ENCODE measurements at places on chromosomes 11 and 22.
A peak's percentile ranks its signal among the peaks of the same experiment; 100 is the strongest.

DNA sequence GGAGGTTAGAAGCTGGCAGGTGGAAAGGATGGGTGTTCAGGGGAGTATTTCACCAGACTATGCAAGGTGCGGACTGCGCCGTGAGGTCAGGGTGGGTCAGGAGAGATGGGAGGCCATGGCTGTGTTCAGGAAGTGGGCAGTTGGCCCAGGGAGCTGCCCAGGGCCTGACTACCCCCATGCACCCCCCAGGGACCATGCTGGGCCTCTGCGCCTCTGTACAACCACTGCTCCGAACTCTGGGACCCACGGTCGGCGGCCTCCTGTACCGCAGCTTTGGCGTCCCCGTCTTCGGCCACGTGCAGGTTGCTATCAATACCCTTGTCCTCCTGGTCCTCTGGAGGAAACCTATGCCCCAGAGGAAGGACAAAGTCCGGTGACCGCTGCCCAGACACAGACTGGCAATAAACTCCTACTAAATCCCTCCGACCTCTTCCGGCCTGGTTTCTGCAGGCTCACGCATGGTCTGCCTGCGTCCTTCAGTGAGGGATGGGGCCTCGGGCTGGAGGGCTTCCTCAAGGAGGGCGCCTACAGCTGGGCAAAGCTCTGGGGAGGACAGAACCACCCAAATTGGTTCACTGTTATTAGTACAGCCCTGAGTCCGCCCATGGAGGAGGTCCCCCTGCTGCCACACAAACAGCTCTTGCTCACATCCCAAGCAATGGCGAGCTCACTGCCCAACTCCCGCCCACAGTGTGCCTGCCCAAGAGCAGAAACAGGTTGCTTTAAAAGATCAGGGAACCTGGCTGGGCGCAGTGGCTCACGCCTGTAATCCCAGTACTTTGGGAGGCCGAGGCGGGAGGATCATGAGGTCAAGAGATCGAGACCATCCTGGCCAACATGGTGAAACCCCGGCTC lies 4.2 kb downstream of the PHLDA2 start:
- DNase-seq: no peak

GRCh38 chr11:98531576-98531975 lies 489.2 kb upstream of the CNTN5 start:
- no peak for DNase-seq

DNA sequence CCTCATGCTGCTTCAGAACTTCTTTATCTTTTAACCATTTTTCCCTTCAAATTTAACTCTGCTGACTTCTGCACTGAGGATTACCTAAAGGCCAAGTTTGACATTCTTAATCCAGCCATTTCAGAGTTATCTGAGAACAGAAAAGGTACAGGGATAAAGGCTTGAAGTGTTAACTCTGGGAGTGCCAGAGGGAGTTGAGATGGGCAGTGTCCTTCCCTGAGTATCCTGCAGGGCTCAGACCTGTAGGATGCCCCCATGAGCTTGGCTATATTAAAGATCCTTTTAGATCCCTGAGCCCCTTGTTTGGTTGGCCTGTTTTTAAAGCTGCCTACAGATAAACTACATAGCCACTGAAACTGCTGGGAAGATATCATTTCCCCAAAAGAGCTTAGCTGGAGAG lies 268.4 kb upstream of the KIRREL3 start:
- no peak for DNase-seq

- peak; percentile 86 for DNase-seq
Observed at GRCh38 chr22:37166675-37167066, 17.0 kb upstream of the IL2RB start.

DNA sequence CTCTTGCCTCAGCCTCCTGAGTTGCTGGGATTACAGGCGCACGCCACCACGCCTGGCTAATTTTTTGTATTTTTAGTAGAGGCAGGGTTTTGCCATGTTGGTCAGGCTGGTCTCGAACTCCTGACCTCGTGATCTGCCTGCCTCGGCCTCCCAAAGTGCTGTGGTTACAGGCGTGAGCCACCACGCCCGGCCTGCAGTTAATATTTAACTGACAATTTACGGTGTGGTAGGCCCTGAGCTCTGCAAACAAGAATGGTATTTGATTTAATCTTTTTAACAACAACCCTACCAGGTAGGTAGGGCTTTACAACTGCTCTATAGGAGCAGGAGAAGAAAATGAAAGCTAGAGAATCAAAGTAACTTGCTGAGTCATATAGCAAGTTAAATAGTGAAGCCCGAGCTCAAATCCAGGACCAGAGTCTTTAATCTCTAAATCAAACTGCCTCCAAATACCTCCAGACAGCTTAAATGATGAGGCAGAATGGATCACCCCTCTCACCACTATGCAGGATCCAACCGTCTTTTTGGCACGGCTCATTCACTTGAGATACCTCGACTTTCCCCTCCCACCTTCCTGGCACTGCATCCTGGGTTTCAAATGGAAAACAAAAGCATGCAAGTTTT lies 9.4 kb downstream of the UEVLD start:
- no peak for DNase-seq

- no peak for DNase-seq
Observed at GRCh38 chr11:128814856-128815705, 52.0 kb downstream of the KCNJ1 start.

GRCh38 chr11:69217276-69218105 lies 61.8 kb downstream of the SMIM38 start:
- no peak for DNase-seq

DNA sequence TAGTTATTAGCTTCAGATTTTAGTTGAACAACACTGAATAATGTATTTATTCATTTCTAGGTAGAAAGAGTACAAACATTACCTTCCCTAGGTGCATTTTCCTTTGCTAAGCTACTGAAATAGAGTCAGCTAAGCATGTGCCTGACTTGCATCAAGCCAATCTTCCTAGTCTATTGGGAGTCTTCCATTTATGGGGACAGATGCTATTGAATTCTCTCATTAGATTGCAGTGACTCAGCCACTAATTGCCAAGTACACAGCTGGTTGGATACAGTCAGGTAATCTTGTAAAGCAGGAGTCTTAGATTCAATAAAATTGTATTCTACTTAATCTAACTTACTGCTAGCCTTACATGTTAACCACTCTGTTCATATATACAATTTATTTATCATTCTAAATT lies 55.2 kb upstream of the RPS13 start:
- DNase-seq: no peak
